ENCODE measurements at places on chromosomes 2 and 18. TPM values are rescaled to one million over a fixed set of nuclear protein-coding genes. Genes with fewer than 3 reads are reported as not detected.

Gene CDH2
- total RNA-seq: 10.3 TPM

Gene DSG2
- 203 TPM for total RNA-seq

Gene ADGRF3
- total RNA-seq: 0.54 TPM

Gene ALPP
- 19.2 TPM for total RNA-seq
